ENCODE measurements at places on chromosomes 2 and 18. TPM values are rescaled to one million over a fixed set of nuclear protein-coding genes. Genes with fewer than 3 reads are reported as not detected.

STPG4 gene
- total RNA-seq = not detected

CRYGC gene
- not detected for total RNA-seq

LIPG gene
- total RNA-seq = 6.8 TPM

CCBE1 gene
- 8.0 TPM for total RNA-seq

HOXD1 gene
- 0.14 TPM for total RNA-seq

AQP4 gene
- 2.8 TPM for total RNA-seq

PSD4 gene
- total RNA-seq = 2.3 TPM

SLC11A1 gene
- total RNA-seq = 0.55 TPM

CIB4 gene
- not detected for total RNA-seq

FAP gene
- not detected for total RNA-seq

ANKRD30BL gene
- 0.39 TPM for total RNA-seq

SP3 gene
- 72.8 TPM for total RNA-seq

GRCh38 chr2:160715428-160715827 is 221.8 kb upstream of the RBMS1 start:
- no peak overlapping the region for H3K4me3 ChIP-seq
- no peak overlapping the region for H3K27ac ChIP-seq
- H3K36me3 ChIP-seq = peaks cover 5% of the 10 kb centered on the region
- no peaks in the 10 kb centered on the region for H3K4me1 ChIP-seq

DNA sequence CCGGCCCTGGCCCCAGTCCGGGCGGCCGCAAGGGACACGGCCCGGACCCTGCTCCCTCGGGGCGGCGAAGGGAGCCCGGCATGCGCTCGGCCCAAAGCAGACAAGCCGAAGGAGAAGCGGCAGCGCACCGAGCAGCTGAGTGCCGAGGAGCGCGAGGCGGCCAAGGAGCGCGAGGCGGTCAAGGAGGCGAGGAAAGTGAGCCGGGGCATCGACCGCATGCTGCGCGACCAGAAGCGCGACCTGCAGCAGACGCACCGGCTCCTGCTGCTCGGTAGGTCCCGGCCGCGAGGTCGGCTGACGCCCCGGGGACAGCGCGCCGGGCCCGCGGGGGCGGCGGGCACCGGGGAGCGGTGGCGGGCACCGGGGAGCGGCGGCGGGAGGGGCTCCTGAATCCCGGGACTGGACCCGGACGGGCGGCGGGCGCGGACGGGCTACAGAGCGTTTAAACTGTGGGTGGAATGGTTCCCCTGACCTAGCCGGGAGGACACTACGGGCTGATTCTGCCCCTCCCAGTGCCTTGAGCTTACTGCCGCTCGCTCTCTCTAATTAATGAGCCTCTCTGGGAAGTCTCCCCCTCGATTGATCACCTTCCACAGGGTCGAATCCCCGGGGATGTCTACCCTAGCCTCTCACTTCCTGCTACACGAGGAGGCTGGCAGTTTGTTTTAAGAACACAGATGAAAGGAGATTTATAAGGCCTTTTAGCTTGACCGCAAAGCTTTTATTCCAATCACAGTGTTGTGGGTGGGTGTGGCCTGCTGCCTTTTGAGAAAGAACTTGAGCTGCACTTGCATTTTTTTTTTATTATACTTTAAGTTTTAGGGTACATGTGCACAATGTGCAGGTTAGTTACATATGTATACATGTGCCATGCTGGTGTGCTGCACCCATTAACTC is 853 bp downstream of the GNAL start:
- H3K27ac ChIP-seq = no peak overlapping the region
- H3K4me3 ChIP-seq = peak overlapping the region; percentile 74
- DNase-seq = peak; percentile 73
- peaks cover 10% of the 10 kb centered on the region for H3K4me1 ChIP-seq
- peaks cover 22% of the 10 kb centered on the region for H3K27me3 ChIP-seq
- H3K36me3 ChIP-seq = no peaks in the 10 kb centered on the region

DNA sequence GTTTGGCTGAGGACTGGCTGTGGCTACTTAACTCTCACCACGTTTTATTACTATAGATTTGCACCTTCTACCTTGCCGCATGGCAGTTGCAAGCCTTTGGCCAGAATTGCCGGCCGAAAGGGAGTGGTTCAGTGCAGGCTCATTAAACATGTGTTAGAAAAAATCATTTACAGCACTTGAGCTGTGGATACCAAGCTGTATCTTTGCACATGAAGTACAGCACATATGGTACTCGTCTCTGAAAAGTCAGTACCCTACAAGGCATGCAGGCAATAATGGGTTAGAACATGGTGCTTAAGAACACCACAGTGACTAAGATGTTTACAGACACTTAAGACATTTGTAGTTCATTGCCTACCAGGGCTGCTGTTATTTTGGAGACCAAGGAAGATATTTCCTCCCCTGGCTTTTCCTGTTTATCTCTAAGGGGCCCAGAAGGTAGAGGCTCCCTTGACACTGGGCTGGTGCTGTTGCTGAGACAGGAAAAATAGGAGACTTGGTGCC is 103.1 kb downstream of the ZNF532 start:
- no peak for DNase-seq
- H3K27ac ChIP-seq = peak overlapping the region; percentile 41
- no peaks in the 10 kb centered on the region for H3K27me3 ChIP-seq
- H3K4me3 ChIP-seq = no peak overlapping the region
- peaks cover 54% of the 10 kb centered on the region for H3K4me1 ChIP-seq

- no peak for DNase-seq
- peaks cover 42% of the 10 kb centered on the region for H3K4me1 ChIP-seq
- no peak overlapping the region for H3K27ac ChIP-seq
- H3K36me3 ChIP-seq = no peaks in the 10 kb centered on the region
- H3K4me3 ChIP-seq = no peak overlapping the region
Measured at GRCh38 chr2:16038621-16039020, 98.3 kb downstream of the MYCN start.

- peak overlapping the region; percentile 94 for H3K27ac ChIP-seq
- H3K4me3 ChIP-seq = no peak overlapping the region
- H3K36me3 ChIP-seq = no peaks in the 10 kb centered on the region
- no peak for DNase-seq
- H3K27me3 ChIP-seq = no peaks in the 10 kb centered on the region
Measured at GRCh38 chr2:76211991-76212985, 501.6 kb upstream of the GCFC2 start.

GRCh38 chr2:42742740-42743658 is 20.9 kb downstream of the OXER1 start:
- DNase-seq = no peak
- no peak overlapping the region for H3K4me3 ChIP-seq
- no peaks in the 10 kb centered on the region for H3K27me3 ChIP-seq
- H3K27ac ChIP-seq = no peak overlapping the region

DNA sequence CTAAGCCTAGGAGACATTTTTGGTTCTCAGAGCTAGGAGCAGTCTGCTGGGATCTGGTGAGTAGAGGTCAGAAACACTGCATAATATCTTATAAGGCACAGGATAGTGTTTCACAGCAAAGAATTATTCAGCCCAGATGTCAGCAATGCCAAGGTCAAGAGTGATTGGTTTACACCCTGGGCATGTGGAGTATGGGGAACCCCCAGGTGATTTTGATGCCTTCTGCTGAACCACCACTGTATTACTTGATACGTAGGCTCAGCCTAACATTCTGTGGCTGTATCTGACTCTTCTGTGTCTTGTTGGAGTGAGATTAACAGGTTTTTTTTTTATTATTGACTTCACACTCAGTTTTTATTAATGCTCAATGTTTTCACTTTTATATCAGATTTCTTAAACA is 6.0 kb downstream of the DDX18 start:
- peaks cover 88% of the 10 kb centered on the region for H3K36me3 ChIP-seq
- no peak overlapping the region for H3K4me3 ChIP-seq

GRCh38 chr2:162063281-162063680 is 10.7 kb downstream of the DPP4 start:
- DNase-seq = no peak
- no peak overlapping the region for H3K27ac ChIP-seq
- peaks cover 11% of the 10 kb centered on the region for H3K36me3 ChIP-seq
- H3K27me3 ChIP-seq = no peaks in the 10 kb centered on the region
- no peak overlapping the region for H3K4me3 ChIP-seq
- H3K4me1 ChIP-seq = peaks cover 22% of the 10 kb centered on the region

DNA sequence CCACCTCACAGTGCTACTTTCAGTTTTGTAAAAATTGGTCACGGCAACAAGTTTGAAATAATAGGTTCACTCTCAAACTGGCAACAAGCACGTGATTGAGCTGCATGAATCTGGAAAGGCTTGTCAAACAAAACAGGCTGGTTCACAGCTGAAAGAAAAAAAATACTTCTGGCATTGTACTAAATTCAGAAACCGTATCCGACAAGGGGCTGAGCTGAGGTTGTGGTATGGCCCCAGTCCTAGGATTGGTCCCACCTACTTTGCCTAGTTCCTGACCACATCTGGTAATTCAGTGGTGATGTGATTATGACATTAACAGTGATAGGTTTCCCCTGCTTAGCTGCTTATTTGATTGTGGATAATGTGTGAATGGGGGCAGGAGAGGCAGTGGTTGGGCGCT is 326.5 kb upstream of the THUMPD2 start:
- no peaks in the 10 kb centered on the region for H3K27me3 ChIP-seq
- H3K27ac ChIP-seq = no peak overlapping the region
- no peak for DNase-seq
- H3K4me1 ChIP-seq = peaks cover 18% of the 10 kb centered on the region
- H3K4me3 ChIP-seq = no peak overlapping the region

GRCh38 chr18:38330573-38330972 is 765.0 kb upstream of the CELF4 start:
- H3K36me3 ChIP-seq = no peaks in the 10 kb centered on the region
- H3K4me3 ChIP-seq = no peak overlapping the region
- H3K27ac ChIP-seq = no peak overlapping the region
- H3K4me1 ChIP-seq = no peaks in the 10 kb centered on the region
- no peak for DNase-seq

DNA sequence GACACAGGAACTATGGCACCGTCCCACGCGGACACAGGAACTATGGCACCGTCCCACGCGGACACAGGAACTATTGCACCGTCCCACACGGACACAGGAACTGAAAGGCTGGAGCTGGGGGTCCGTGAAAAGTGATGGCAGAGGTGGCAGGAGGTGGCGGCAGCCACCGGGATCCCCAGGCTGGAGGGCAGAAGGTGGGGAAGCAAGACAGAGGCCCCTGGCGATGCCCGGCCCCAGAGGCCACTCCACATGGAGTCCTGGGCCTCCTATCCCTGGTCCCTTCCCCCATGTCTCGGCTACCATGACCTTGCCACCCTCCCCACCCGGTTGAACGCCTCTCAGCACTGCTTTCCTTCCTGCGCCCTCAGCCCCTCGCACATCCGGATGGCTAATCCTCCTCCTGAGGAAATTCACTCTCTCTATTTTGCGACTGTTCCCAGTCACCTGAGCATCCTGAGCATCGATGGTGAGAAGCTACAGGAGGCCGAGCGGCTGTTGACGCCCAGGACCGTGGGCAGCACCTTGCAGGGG is 181.4 kb downstream of the TMEM18 start:
- peaks cover 8% of the 10 kb centered on the region for H3K4me1 ChIP-seq
- no peak overlapping the region for H3K4me3 ChIP-seq
- H3K36me3 ChIP-seq = no peaks in the 10 kb centered on the region
- H3K27me3 ChIP-seq = peaks cover 6% of the 10 kb centered on the region

GRCh38 chr2:46072101-46072820 is 224.9 kb upstream of the EPAS1 start:
- no peak for DNase-seq
- H3K36me3 ChIP-seq = no peaks in the 10 kb centered on the region
- peaks cover 17% of the 10 kb centered on the region for H3K4me1 ChIP-seq
- no peak overlapping the region for H3K27ac ChIP-seq
- H3K4me3 ChIP-seq = no peak overlapping the region
- H3K27me3 ChIP-seq = no peaks in the 10 kb centered on the region

- H3K4me3 ChIP-seq = no peak overlapping the region
- no peaks in the 10 kb centered on the region for H3K27me3 ChIP-seq
- no peak for DNase-seq
- peaks cover 59% of the 10 kb centered on the region for H3K4me1 ChIP-seq
- H3K36me3 ChIP-seq = peaks cover 53% of the 10 kb centered on the region
- H3K27ac ChIP-seq = peak overlapping the region; percentile 36
Measured at GRCh38 chr2:84965192-84965516, 5.8 kb upstream of the KCMF1 start.

DNA sequence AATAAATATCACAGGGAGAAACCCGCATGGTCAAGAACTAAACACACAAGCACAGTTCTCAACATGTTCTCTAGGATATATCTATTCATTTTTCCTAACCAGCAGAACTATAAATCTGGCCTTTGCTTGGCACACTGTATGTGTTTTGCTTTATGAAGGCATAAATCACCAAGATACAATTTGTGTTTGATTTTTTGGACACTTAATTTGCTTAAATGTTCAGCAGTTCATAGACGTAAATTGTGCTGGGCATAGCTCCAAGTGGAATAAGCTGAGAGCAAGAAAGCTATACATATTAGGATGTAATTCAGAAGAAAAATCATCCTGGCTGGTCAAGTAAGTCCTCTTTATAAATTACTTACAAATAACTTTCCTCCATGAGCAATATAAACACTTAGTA is 341.5 kb upstream of the ATP5MC3 start:
- DNase-seq = no peak
- no peak overlapping the region for H3K27ac ChIP-seq
- H3K27me3 ChIP-seq = no peaks in the 10 kb centered on the region
- no peak overlapping the region for H3K4me3 ChIP-seq

- H3K4me3 ChIP-seq = no peak overlapping the region
- H3K36me3 ChIP-seq = peaks cover 18% of the 10 kb centered on the region
- peaks cover 2% of the 10 kb centered on the region for H3K27me3 ChIP-seq
- H3K27ac ChIP-seq = 0 out of 2 replicates have a peak overlapping the region, but pooled peaks have one; percentile 30
Measured at GRCh38 chr2:110829413-110830146, 97.2 kb downstream of the ACOXL start.

DNA sequence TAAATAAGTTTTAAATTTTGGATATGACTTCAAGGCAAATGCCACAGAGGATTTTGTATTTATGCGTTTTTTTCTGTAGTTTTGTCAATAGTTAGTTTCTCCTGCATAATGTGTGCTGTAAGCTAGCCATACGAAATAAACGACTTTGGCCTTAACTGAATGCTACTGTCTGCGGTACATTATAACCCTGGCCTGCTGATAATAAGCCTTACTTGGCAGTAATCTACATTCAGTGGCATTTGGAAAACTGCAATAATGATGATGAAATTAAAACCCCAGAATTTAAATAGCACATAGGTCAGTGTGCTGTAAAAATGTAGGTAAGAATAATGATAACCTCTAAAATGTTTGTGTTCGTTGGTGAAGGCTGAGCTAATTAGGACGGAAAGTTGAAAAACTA is 88.8 kb downstream of the LRP1B start:
- no peak for DNase-seq
- H3K27ac ChIP-seq = no peak overlapping the region
- no peak overlapping the region for H3K4me3 ChIP-seq
- H3K4me1 ChIP-seq = peaks cover 37% of the 10 kb centered on the region
